ENCODE measurements at places on chromosomes 13 and 19.

DNA sequence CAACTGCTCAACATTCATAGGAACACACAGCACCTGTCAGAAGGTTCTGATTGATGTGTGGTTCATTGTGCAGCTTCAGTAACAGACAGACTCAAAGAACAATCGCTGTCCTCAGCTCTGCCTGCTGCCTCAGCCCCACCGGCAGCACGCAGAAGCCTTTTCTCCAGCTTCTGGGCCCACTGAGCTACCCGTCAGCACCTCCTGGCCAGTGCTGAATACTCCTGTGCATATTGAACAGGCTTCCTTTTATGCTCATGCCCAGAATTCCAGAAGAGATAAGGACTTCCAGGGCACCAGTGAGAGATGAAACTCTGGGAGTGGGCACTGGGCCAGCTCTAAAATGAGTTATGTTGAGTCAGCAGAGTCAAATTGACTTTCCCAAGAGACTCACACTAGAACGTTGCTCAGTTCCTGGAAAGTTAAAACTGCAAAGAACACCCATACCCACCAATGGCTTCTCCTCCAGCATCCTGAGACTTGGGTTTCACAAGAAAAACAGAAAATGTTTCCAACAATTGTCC is 119.3 kb downstream of the COL4A1 start:
- no peak for DNase-seq

DNA sequence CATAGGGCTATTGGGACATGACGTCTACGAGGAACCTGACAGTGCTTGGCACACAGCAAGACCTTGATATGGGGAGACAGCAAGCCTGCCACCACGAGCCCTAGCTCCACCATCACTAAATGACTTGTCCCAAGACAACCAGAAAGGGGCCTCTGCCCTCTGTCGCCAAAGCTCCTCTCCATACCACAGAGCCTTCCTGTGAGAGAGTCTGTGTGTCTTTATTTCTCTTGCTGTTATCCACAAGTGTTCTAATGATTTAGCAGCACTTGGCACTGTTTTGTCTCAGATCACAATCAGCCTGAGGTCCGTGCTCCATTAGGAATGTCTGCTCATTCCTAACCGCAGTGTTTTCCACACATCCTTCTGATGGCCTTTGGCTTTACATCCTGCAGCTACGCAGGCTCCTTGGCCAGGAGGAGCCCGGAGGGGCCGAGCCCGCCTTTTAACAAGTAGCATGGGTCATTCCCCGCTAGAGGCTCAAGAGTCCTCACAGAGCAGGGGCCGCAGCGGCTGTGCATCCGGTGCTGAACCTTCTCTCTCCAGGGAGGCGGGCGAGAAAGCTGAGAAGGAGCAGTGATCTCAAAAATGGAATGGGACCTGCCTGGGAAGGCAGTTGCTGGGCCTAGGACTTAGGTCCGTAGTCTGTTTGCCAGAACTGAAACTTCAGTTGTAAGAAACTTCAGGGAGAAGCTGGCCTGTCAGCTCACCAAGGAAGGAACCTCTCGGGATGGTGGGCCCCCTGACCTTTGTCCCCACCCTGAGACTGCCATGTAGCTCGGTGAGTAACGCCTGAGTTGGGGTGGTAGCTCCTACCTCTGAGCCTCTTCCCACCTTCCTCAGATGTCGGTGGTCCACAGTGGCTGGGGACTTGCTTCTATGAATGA is 61.1 kb upstream of the HMGB1 start:
- DNase-seq, result no peak

GRCh38 chr19:11322269-11323024 is 17.0 kb downstream of the RAB3D start:
- DNase-seq, result no peak

- no peak for DNase-seq
These were observed 2.9 kb upstream of the CHAMP1 start for GRCh38 chr13:114311387-114311786.

GRCh38 chr19:16366433-16367260 is 42.0 kb downstream of the KLF2 start:
- DNase-seq, result no peak

- no peak for DNase-seq
These were observed 98.2 kb downstream of the KLF5 start for GRCh38 chr13:73157031-73157430.

GRCh38 chr13:29918845-29919244 is 68.4 kb upstream of the UBL3 start:
- DNase-seq, result no peak

DNA sequence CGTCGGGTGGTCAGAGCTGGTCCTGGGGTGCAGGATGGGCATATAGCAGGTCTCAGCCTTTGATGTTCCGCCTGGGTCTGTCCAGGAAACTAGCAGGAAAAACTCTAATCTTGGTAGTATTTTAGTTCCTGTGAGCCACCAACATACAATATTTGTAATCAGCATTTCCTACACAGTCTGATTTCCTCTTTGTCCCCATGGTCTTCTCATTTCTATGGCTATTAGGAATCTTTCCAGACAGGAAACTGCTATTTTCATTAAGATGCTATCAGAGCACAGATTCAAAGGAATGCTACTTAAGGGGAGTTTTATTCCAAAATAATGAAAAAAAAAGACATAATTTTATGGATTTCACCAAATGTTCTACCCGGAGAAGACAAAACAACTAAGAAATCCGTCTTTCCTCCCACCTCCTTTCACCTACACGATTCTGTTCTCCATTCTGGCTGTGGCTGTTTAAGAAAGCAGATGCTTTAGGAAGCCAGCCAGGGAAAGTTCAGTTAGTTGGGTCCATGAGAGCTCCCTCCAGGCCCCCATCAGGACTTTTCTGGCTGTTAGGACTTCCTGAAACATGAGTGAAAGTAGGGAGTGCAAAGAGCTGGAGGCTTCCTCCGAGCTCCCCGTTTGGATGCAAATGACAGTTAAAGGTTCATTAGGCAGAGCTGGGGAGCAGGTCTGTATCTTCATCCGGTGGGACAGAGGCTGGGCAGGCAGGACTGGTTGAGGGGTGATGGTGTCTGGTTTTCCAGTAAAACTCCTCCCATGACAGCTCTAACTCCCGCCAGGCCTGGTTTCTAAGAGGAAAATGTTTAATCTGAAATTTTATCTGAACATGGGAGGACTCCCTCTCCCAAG is 36.3 kb downstream of the SHISA2 start:
- DNase-seq, result no peak

GRCh38 chr13:18233783-18234299 is 947.8 kb downstream of the TUBA3C start:
- no peak for DNase-seq

DNA sequence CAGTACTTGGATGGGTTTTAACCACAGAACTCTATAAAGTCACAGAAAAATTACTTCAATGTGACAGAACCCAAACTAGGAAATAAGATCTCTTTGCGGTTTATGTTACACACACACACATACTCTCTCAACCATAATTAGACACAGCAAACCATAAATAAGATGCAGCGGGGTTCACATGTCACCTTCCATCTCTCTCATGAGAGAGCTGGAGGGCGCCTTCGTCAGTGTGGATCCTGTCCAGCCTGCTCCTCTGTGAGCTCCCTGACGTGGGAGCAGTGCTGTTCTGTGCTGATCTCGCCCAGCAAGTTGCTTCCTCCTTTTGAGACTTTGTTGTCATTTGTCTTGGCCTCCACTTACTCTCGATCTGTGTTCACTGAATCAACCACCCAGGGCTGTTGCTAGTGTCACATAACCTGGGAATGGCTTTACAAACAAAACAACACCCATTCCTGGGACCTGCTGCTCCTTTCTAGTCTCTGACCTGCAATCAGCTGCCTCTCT is 204.9 kb upstream of the KL start:
- no peak for DNase-seq

DNA sequence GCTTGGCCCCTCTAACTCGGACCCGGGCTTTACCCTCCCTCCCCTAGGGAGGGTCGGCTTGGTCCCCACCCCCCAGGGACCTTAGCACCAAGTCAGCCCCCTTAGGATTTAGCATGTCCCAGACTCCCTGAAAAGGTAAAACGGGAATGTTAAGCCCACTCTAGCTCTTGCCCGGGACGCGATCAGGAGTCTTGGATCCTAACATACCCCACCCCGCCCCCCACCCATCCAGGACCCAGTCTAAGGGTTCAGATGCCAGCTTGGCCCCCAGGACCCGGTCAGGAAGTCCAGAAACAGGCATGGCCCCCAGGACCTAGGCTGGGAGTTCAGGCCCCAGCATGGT is 437 bp downstream of the EPOR start:
- no peak for DNase-seq

GRCh38 chr13:57627663-57628062 is 3.9 kb upstream of the PCDH17 start:
- DNase-seq, result no peak

DNA sequence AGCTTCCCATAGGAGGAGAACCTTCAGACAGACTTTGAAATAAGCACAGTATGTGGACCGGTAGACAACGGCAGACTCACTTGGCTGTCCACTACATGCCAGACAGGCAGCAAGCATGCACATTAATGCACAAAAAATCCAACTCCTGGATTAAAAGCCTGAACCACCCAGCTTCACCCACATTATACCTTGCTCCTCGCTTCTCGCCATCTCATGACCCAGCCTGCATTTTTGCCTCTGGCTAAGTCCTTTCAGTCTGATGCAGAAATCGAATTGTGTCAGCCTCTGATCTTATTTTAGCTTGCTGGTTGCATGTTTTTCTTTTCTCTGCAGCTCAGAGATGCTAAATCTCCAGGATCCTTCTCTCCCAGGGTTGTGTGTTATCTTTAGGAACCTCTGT is 358.7 kb downstream of the RFC3 start:
- no peak for DNase-seq

DNA sequence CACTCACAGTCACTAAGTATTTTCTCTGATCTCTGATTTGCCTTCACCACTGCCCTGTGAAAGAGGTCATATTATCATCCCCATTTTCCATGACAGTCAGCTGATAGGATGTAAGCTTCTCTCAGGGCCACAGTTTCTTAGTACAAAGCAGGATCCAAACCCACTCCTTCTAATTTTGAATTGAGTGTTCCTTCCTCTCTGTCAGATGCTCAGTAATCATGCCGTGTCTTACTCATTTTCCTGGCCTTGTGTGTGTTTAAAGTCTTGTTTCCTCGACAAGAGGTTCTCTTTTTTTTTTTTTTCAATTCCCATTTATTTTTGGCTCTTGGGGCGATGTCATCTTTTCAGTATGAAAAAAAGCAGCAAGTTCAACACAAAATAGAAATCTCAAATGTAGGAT is 72.3 kb downstream of the NAA16 start:
- DNase-seq, result no peak

- no peak for DNase-seq
These were observed 15.1 kb downstream of the ILF3 start for GRCh38 chr19:10669246-10669645.

- DNase-seq, result no peak
These were observed 36.8 kb upstream of the MBNL2 start for GRCh38 chr13:97185291-97185690.

- no peak for DNase-seq
These were observed 171.4 kb upstream of the TSHZ3 start for GRCh38 chr19:31520633-31521032.

- DNase-seq, result no peak
These were observed 1426.4 kb downstream of the PCDH9 start for GRCh38 chr13:65803530-65804392.

- DNase-seq, result no peak
These were observed 1.3 kb downstream of the PGLYRP1 start for GRCh38 chr19:46021531-46022041.

DNA sequence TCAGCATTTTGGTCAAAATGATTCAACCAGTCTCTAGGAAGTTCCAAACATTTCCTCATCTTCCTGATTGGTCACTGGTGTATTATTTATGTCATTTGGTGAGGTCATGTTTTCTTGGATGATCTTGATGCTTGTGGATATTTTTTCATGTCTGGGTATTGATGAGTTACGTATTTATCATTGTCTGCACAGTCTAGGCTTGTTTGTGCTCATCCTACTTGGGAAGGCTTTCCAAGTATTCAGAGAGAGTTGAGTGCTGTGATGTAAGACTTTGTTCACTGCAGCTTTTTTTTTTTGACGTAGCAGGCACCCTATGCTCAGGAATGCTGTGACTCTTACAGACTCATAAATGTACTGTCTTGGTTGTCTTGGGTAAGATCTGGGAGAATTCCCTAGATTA is 509.5 kb downstream of the SLITRK1 start:
- DNase-seq, result no peak

DNA sequence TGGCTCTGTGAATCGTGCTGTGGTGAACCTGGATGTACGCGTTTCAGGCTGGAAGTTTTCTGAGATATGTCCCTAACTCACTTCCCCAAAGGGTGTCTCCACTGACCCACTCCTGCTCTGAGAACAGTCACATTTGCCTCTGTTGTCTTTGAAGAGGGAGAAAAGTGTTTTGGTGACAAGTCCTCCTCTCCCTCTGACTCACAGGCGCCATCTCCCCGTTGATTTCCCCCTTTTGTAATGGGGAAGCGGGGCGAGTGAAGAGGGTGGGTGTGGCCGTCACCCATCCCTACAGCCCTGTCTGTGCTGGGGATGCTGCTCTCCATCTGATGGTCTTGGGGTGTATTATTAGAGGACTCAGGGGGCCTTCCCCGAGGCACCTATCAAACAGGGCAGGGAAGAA is 9.6 kb downstream of the APC2 start:
- DNase-seq, result no peak

DNA sequence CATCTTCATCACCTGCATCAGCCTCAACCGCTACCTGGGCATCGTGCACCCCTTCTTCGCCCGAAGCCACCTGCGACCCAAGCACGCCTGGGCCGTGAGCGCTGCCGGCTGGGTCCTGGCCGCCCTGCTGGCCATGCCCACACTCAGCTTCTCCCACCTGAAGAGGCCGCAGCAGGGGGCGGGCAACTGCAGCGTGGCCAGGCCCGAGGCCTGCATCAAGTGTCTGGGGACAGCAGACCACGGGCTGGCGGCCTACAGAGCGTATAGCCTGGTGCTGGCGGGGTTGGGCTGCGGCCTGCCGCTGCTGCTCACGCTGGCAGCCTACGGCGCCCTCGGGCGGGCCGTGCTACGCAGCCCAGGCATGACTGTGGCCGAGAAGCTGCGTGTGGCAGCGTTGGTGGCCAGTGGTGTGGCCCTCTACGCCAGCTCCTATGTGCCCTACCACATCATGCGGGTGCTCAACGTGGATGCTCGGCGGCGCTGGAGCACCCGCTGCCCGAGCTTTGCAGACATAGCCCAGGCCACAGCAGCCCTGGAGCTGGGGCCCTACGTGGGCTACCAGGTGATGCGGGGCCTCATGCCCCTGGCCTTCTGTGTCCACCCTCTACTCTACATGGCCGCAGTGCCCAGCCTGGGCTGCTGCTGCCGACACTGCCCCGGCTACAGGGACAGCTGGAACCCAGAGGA is 2.6 kb downstream of the P2RY11 start:
- DNase-seq, result no peak

DNA sequence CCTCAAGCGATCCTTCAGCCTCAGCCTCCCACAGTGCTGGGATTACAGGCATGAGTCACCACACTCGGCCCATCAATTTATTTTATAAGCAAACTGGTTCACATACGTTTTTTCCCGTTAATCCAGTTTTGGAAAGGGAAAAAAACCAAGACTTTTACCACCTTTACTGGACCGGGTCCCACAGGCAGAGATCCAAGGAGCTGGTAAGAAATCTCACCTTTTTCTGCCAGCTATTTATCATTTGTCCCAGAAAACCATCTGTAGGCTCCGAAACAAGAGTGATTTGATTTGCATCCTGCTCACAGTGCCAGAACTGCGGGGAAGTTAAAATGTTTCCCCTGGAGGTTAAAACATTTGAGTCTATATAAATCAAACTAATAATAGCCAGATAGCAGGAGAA is 6.3 kb upstream of the FUT2 start:
- no peak for DNase-seq

GRCh38 chr13:57634839-57635165 is 3.3 kb downstream of the PCDH17 start:
- DNase-seq, result no peak

- DNase-seq, result no peak
These were observed 26.2 kb upstream of the SLITRK6 start for GRCh38 chr13:85825454-85825853.

GRCh38 chr19:4705413-4706131 is 18.1 kb downstream of the DPP9 start:
- DNase-seq, result no peak
